ENCODE measurements at places on chromosomes 3 and 15.

- DNase-seq: no peak
These were observed 25.1 kb downstream of the STIMATE start for GRCh38 chr3:52872245-52872644.

DNA sequence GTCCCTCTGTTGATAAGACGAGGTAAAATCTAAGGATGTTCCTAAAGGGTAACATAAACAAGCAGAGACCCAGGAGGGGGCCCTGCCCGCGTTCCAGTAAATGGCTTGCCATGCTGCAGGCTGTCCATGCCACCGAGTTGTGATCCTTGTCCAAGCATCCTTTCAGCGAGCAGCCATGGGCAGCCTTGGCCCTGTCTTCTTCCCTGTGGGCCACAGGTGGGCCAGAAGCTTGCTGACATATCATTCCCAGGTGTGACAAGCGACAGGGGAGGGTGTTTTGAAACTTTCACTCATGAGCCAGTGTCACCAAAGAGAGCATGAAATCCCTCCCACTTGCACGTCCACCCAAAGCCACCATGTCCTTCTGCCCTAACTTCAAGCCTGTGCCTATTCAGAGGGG, 53.7 kb downstream of the PCSK6 start:
- DNase-seq: no peak

- DNase-seq: no peak
These were observed 22.6 kb downstream of the ZIC1 start for GRCh38 chr3:147431751-147432150.

DNA sequence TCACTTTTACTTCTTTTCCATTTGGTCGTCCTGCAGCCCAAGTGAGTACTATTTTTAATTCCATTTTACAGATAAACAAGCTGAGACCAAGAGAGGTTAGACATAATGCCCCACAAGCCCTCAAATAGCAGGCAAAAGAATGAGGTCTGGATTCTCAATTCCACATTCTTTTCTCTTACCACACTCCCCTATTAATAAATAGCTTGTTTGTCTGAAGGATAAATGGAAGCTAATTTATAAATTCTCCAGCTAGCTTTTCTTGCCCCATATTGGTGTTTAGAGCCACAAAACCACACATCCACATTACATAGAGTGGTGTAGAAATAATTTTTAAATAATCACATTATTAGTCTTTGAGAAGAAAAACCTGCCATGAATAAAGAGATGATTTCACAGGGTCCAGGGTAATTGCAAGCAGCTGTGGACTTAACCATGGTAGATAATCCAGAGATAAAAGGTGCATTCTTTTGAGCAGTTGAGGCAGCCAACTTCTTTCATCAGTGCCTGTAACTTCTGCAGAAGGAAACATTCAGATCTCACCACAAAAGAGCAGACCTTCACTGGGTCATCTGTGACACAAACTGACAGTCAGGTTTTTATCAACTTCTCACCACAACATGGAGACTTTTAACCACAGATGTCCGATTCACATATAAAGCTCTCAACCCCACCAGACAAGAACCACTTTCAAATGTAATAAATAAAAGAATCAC, 313.4 kb upstream of the STT3B start:
- DNase-seq: no peak

Data from activated naive CD4-positive, alpha-beta T cell (primary cell).